ENCODE measurements at places on chromosomes 6 and 20. TPM values are rescaled to one million over a fixed set of nuclear protein-coding genes. Genes with fewer than 3 reads are reported as not detected.

SLCO4A1 gene
- 20.4 TPM for total RNA-seq

TSBP1 gene
- not detected for total RNA-seq

FAM217B gene
- 6.1 TPM for total RNA-seq

GRCh38 chr6:158832026-158832425 is 12.9 kb upstream of the EZR start:
- no peak overlapping the region for H3K4me3 ChIP-seq
- no peak for DNase-seq
- H3K4me1 ChIP-seq: no peaks in the 10 kb centered on the region
- no peaks in the 10 kb centered on the region for H3K36me3 ChIP-seq
- no peak overlapping the region for H3K27ac ChIP-seq

All from gastrocnemius medialis (tissue), 4 donors.